ENCODE measurements at places on chromosomes 1 and 21.

- DNase-seq = no peak
These were observed 44.4 kb upstream of the SCMH1 start for GRCh38 chr1:41286486-41286885.

DNA sequence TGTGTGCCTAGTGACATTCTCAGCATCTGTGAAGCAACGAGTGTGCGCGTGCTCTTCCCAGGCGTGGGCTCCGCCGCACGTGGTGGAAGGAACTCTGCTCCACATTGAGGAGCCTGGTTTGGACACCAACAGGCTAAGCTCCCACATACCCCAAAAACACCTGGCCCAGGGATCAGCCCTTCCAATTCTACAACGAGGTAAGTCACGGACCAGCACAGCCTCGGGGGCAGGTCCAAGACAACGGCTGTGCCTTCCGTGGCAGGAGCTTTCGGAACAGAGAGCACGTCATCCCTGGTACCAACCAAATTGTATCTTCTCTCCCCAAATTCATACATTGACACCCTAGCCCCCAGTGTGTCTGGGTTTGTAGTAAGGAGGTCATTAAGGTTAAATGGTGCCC is 27.2 kb upstream of the PDE9A start:
- DNase-seq = no peak

DNA sequence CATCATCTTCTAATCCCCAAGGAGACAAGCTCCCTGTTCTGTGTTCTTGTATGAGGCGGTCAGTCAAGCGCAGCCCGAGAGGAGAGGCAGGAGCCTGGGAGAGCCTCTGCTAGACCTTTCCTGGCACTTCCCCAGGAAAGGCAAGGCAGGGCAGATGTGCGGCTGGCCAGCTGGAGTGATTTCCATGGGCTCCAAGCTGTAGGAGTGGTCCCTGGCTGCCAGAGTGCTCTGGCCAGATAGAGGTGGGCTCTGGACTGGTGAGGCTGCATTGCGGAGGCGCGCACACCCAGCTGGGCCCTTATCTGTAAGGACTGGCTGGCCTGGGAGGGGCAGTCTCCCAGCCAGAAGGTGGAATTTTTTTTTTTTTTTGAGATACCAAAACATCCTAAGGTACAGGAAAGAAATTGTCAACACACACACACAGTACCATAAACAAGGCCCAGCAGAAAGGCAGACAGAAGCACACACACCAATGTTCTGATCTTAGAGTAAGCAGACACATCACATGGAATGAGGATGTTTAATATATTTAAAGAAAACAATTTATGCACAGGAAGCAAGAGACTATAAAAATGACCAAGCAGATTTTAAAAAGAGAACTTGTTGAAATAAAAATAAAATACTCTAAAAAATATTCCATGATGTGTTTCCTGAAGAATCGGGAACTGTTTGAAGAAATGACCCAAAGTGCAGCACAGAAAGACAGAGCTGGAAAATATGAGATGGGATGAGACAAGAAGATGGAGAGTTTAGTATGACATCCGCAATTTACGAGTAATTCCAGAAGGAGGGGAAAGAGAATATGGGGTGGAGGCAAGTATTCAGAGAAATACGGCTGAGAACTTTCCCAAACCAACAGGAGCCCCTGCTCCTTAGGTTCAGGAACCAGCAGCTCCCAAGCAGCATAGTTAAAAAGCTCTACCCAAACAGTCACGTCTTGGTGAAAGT is 13.4 kb downstream of the IBA57 start:
- peak; percentile 93 for DNase-seq

DNA sequence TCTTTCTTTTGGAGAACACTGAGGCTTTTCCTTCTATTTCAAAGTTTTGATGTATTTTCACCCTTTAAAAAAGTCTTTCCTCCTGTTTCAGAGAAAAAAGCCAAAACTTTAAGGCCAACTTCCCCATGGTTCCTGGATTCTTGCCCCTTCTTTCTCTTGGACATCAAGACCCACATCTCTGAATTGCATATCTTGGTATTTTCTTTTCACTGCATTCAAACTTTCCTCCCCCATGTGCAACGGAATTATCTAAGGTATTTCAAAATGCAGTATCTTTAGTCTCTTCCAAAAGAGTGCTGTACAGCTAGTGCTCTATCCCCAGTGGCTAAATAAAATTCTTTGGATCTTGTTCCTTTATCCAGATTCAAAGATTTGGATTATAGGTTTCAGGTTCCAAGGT is 81.1 kb upstream of the TSPAN2 start:
- DNase-seq = no peak

- peak; percentile 84 for DNase-seq
These were observed 4.4 kb upstream of the UTP25 start for GRCh38 chr1:209823143-209824041.
